ENCODE measurements at places on chromosomes 16 and 17.
A peak's percentile ranks its signal among the peaks of the same experiment; 100 is the strongest.

- DNase-seq: no peak
Observed at GRCh38 chr17:58576679-58577367, 62.4 kb upstream of the MTMR4 start.

GRCh38 chr17:13601776-13602551 lies at the start of gene HS3ST3A1:
HS3ST3A1 (minus strand) TSS chr17:13601929; CDS start chr17:13601129, 800 bp downstream.
- no peak for DNase-seq

- DNase-seq: peak; percentile 41
Observed at GRCh38 chr16:57530104-57530521, 6.3 kb downstream of the CCDC102A start.

DNA sequence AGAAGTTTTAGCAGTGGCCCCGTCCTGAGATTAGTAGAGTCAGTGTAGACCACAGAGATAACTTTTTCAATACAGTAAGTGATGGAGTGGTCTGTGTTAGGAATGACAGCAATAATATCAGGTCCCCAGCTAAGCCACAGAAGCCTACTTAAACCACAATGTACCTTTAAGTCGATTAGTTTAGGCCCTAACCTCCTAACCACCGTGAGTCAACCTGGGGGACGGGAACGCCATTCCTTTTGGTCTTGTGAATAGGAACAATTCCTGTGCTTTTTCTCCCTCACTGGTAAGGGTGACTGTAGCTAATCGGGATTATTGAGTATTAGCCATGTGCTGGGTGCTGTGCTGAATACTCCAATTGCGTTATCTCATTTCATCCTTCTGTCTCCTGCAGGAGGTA lies 14.0 kb downstream of the YPEL2 start:
- DNase-seq: no peak

DNA sequence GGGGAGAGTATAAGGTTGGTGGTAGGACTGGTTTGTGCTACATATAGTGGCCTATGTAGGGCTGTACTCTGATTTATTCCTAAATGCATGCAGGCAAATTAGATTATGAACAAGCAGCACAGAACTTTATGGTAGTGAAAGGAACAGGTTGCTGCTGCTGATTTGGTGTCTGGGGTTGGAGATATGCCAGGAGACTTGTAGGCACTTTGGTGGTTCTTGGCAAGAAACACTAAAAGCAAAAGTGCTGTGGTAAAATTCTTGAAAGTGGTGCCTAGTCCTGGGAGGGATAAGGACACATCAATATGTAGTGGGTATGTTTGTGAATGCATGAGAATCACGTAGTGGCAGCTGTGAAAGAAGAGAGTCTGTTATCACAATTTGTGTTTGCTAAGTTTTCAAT lies 2126.0 kb downstream of the TP53TG3F start:
- DNase-seq: no peak

GRCh38 chr17:30238387-30239088 lies 3.0 kb upstream of the SLC6A4 start:
- no peak for DNase-seq

DNA sequence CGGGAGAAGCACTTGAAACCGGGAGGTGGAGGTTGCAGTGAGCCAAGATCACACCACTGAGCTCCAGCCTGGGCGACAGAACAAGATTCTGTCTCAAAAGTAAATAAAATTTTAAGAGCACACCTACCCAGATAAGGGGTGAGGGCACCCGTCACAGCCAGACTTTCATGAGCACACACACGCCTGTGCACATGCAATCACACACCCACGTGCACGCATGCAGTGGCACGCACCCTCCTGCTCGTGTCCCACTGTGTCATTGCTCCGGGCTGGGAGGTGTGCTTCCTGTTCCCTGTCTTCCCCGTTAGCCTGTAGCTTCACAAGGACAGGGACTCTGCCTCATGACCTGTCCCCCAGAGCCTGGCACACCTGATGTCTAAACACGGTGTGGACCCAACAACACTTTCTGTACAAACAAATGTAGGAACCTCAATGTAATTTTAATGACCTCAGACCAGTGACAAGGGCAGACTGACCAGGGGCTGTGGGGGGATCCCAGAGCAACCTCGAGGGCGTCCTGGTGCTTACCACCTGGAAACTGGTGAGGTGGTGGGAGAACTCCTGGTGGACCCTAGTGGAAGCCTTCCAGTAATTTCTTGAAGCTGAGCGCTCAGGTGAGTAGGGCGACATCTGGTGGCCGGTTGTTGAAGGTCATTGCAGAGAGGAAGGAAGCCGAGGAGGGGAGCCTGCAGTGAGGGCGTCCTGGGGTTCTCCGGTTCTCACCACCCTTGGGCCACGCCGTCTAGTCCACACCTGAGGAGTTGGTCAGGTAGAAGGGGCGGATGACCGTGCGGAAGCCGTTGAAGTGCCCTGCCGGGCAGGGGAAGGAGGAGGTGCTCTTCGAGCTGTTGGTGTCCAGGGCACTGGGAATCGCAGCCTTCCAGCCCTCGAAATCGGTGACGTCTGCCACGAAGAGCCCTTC lies 8.6 kb downstream of the LGALS3BP start:
- peak; percentile 65 for DNase-seq

DNA sequence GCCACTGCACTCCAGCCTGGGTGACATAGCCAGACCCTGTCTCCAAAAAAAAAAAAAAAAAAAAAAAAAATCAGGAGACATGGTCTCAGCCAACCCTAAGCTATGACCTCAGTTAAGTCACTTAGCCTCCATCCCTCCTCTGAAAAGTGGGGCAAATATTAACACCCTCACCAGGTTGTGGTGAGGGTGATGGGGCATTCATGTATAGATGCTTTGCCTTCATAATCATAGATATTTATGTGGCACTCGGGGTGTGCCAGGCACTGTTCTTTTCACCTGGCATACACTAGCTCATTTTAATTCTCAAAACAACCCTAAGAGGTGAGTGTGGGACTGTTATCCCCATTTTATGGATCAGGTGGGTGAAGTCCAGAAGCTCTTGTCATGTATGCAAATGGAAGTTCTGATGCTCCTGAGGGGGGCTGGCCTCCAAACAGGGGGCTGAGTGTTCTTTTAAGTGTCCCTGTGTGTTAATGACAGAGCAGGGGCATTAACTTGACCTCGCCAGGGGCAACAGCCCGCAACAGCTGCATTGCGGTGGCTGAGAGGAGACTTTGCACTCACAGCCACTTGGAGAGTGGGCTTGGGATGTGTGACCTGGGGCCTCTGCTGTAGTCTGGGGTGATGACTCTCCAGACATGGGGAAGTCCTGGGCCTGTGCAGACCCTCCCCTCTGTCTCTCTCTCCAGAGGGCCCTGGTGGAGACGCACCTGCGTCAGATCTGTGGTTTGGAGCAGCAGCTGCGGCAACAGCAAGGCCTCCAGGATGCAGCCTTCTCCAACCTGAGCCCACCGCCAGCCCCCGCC lies 4.1 kb downstream of the TBKBP1 start:
- no peak for DNase-seq

- peak; percentile 30 for DNase-seq
Observed at GRCh38 chr17:38727736-38728135, 2.4 kb upstream of the CISD3 start.

GRCh38 chr16:55367301-55367811 lies 43.4 kb downstream of the IRX6 start:
- DNase-seq: no peak

GRCh38 chr16:17538927-17539326 lies 68.2 kb upstream of the XYLT1 start:
- no peak for DNase-seq

GRCh38 chr16:85158743-85159178 lies 46.5 kb upstream of the CIBAR2 start:
- DNase-seq: no peak

- DNase-seq: no peak
Observed at GRCh38 chr17:74374858-74375257, 7.6 kb downstream of the GPR142 start.

DNA sequence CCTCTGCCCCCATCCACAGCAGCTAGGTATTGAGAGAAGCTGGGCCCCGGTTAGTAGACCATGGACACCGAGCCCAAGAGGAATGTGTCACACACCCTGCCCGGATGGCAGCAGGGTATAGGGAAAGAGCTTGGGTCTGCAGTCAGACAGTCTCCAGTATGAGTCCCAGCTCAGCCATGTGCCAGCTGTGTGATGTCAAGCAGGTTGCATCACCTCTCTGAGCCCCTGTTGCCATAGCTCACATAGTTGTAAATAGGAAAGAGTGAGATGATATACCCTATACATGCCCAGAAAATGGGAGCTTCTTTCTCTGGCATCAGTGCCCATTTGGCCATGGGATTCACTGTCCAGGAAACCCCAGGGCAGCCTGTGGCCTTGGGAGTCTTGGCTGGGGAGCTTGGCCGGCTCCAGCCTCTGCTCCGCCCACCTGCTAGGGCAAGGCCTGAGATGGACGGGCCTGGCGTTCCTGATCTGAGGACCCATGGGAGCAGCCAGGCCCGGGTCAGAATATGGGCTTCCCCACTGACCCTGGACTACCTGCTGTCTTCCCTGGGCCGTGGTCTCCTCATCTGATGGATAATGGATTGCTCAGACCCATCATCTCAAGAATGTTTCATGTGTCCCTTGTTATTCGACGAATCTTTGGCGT lies 13.2 kb downstream of the CD300LG start:
- DNase-seq: no peak

DNA sequence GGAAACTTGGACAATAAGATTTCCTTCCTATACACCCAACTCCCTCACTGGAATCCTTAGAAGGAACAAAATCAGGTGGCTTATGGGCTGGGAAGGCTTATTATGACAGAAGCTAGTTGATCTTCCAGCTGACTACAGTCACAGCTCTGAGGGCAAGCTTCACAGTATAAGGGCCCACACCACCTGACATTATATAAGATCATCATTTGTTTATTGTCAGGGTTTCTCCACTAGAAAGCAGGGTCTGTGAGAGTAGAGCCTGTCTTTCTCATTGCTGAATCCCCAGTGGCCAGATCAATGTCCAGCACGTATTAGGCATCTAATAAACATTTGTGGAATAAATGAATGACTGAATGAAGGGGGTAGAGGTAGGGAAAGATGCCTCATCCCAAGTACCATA lies 57.8 kb upstream of the PHOSPHO1 start:
- DNase-seq: no peak

DNA sequence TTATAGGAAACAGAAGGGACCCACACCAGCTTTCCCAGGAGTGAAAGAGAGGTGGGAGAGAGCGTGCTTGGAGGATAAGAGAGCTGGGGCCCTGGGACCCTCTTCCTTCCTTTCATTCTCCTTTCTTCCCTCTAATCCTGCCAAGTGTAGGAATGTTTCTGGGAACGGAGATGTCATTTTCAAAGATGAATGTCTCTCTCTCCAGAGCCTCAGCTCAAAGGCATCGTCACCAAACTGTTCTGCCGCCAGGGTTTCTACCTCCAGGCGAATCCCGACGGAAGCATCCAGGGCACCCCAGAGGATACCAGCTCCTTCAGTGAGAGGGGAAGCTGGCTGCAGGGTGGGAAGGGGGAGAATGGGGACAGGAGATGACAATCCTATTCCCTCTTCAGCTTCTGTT lies 2.0 kb downstream of the FGF11 start:
- no peak for DNase-seq

DNA sequence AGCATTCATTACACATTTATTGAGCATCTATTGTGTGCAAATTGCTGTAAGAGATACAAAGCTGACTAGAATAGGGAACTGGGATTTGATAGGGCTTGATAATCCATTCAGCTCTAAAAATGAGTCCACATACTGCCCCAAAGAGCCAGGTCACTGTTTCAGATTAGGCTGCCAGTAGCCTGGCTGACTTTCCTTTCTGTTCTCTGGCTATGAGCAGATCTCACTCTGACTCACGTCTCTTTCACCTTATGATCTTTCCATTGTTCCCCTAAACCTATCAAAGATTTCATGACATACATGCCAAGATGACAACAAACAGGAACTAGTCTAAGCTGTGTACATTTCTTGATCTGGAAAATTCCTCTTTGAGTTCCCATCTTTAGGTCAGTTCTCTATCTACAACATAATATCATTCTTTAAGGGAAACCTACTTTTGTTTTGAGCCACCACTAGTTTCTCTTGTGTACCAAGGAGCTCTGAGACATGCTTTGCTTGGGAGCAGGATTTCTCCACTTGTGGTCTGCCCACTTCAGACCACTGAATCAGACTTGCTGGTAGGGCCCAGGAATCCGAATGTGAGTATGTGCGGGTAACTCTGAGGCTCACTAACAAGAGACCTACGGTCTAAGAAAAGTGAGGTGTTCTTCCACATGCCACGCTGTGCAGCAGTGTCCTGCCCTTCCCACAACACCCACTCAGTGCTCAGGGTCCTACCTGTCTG lies 40.9 kb upstream of the ICAM2 start:
- DNase-seq: no peak

GRCh38 chr16:2914233-2914632 lies 2.5 kb downstream of the FLYWCH1 start:
- DNase-seq: no peak

DNA sequence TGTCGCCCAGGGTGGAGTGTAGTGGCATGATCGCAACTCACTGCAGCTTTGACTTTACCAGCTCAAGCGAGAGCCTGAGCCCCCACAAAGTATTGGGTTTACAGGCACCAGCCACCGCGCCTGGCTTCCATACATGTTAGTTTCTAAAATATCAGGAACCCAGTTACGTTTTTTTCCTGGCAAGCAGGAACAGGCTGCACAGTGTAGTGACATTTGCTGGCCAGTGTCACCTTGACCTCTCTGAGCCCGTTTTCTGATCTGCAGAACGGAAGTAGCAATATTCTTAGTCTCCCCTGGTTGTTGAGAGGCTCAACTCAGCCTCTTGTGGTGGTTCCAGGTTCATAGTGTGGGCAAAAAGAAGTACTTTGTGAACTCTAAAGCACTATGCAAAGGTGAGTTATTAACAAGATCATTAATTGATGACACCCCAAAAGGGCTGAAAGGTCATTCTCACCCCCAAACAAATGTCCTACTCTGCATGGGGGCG lies 15.6 kb downstream of the IGF2BP1 start:
- no peak for DNase-seq

GRCh38 chr16:57940382-57940966 lies 30.5 kb downstream of the CNGB1 start:
- no peak for DNase-seq

DNA sequence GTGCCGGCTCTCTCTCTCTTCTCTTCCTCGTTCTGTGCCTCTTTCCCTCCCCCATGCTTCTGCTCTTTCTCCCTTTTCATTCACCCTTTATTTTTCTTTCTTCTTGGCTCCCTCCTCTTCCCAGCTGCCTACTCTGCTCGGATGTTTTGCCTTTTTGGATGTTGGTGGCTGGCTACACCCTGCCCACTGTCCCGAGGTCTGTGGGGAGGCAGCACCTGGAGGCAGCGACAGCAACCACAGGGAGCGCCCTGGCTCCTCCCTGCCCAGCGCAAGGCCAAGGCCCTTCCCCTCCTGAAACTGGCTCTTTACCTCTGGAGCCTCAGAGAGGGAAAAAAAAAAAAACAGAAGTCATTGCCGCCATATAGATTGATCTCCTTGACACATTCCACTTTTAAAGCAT lies 20.0 kb downstream of the CLUAP1 start:
- DNase-seq: no peak
